ENCODE measurements at places on chromosomes 7 and 10.

- DNase-seq, result no peak
These were observed 2.0 kb upstream of the PITX3 start for GRCh38 chr10:102243309-102243708.

DNA sequence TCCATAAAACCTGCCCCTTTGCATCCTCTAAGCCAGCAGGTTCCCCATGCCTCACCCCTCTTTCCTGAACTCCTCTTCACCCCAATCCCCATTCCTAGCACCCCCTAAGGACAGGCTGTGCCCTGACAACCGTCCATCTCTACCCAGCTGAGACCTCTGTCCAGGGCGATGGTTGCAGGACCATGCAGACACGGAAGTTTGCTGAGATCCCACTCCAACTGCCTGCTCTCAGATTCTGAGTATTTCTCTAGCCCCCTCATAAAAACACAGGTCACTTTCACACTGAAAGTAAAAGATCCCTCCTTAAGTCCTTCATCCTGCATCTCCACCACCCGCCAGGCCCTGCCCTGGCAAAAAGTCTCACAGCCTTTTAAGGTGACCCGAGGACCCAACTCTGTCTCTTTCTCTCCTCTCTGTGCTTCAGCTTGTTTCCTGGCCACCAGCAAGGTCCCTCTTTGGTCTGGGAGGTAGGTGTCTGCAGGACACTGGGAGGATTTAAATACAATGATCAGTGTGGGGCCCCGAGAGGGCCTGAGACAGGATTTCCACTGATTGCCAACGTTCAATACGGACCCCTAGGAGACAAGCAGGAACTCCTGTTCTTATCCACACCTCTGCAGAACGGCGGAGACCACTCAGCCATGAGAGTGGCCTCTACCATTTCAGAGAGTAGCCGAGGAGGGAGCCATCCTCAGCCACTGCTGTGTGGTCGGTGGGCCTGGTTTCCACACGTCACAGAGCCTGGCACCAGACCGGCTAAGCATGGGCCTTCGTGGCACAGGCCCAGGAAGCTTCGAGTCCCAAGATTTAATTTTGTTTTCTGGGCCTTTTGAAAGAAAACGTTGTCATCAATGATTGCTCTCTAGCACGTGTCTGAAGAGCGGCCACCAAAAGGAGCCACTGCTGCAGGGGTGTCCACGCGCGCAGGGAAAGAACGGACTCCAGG is 27.9 kb downstream of the CALML3 start:
- DNase-seq, result no peak

DNA sequence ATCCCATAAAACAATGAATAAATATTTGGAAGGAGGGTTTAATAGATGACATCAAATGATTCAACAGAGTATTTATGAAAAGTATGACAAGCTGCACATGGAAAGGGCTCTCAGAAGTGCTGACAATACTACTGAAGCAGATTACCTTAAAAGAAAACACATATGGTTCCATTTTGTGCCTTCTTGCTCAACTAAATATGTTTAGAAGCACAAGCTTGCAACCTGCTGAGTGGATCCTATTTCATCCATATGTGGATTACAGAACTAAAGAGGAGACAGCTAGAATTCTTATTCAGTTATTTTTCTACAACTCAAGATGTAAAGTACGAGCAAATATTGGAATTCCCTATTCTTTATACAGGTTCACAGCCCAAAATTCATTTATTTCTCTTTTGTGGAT is 340.6 kb downstream of the TFEC start:
- DNase-seq, result no peak

GRCh38 chr10:44051091-44051490 is 333.8 kb downstream of the CXCL12 start:
- DNase-seq, result no peak

- DNase-seq, result no peak
These were observed 22.4 kb upstream of the FOXK1 start for GRCh38 chr7:4659551-4660286.

GRCh38 chr10:88168171-88169036 is 305.0 kb downstream of the PTEN start:
- no peak for DNase-seq

- no peak for DNase-seq
These were observed 18.8 kb downstream of the TRIL start for GRCh38 chr7:28939367-28939766.

- DNase-seq, result no peak
These were observed 162.3 kb downstream of the ITGB1 start for GRCh38 chr10:32795598-32796183.

- no peak for DNase-seq
These were observed 2.4 kb downstream of the CCDC71L start for GRCh38 chr7:106658316-106659165.

All from activated CD4-positive, alpha-beta T cell treated with anti-CD3 and anti-CD28 coated beads for 24 hours (primary cell).